ENCODE measurements at places on chromosomes 7 and 10. TPM values are rescaled to one million over a fixed set of nuclear protein-coding genes. Genes with fewer than 3 reads are reported as not detected.

GRCh38 chr7:48691788-48692187, 232.6 kb upstream of the CDC14C start:
- no peak for DNase-seq

DNA sequence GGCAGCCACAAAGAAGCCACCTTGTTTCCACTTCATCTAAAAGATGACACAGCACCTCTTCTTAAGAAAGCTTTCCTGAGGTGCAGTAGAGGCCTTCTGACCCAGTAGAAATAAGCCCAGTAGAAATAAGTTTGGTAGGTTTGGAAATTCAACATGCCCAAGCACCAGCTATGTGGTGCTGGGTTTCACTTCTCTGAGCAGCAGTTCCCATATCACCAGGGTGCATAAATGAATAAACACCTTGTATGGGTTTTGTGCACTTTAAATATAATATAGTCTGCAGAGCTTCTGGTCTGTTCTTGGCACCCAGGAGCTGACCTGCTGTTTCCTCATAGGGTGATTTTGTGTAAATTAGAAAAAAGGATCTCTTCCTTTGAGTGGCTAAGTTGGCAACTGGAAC, 492.4 kb upstream of the SORCS1 start:
- no peak for DNase-seq

- DNase-seq: peak; percentile 75
These were observed 385 bp downstream of the SHLD2 start for GRCh38 chr10:87095236-87095945.

- DNase-seq: peak; percentile 82
These were observed 177.6 kb downstream of the PLXDC2 start for GRCh38 chr10:19993714-19994315.

DNA sequence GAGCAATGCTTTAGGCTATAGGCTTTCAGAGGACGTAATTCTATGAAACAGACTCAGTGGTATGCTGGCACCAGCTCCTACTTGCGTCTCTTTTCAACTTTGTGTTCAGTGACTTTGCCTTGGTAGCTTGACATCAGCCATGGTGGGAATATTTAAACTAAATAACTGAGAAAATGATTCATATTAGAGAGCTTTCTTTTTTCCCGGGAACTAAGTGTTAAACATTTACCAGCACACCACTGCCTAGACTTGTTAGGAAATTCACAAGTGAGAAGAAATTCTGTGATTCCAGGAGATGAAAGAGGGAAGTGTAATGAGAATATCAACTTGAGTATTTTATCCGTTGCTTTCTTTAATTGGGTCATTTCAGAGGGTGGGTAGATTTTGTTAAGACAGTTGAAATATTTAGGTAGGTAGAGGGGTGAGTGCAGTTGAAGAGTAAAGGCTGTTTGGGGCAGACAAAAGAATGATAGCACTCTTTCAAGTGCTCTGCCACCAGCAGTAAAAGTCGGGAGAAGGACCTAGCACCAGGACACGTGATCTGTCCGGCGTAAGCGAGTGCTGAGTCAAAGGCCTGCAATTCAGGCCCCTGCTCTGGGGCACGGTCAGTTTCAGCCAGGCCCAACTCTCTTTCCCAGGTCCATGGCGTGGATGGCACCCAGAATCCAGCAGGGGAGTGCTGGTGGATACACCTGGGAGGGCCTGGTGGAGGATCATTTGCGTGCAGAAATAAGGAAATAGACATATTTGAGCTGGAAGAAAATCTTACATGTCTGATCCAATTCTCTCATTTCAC, 206.3 kb downstream of the SNX10 start:
- DNase-seq: no peak

- DNase-seq: no peak
These were observed 102.3 kb downstream of the EPC1 start for GRCh38 chr10:32244421-32245207.

DNA sequence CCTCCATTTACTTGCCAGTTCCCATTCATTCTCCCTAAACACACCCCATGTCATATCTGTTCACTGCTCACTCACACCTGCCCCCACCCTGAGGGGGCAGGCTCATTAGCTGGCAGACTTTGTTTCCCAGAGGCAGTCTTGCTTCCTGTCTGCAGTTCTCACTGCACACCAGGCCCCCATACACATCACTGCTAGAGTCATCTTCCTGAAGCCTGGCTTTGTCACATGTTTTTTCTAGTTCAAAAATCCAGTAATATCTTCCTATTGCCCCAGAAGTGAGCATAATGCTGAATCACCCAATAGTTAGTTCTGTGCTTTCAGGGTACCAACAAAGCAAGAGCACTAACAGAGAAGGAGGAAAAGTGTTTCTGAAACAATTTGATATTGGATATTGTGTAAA, 1.9 kb downstream of the LRRC72 start:
- no peak for DNase-seq

The KCNIP2 gene
- polyA plus RNA-seq: 7.8 TPM

The DNAJB9 gene
- polyA plus RNA-seq: 36.9 TPM

The FLNC gene
- polyA plus RNA-seq: 12.6 TPM
